ENCODE measurements at places on chromosomes 11 and 22.

DNA sequence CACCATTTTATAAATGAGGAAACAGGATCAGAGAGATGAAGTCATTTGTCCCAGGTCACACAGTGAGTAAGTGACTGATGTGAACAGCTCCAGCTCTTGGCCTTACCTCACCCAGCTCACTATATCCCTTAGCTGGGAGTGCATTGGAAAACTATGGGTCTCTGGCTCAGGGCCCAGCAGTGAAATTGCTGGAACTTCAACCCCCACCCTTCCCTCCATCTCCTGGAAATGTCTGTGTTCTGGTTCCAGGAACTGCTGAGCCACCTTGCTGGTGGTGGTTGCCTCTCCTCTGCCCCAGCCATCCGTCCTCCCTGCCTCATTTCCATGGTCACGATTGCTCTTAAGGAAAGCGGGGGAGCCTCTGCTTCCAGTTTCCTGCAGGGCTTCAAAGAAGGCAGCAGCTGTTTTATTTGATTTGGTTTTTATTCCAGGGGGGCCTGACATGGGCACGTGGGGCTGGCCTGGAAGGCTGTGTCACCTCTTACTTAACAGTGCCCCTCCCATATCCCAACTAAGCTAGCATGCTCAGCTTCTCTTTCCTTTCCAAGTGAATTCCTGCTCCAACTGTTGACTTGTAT is 46.2 kb upstream of the CSTF3 start:
- no peak for ATAC-seq

DNA sequence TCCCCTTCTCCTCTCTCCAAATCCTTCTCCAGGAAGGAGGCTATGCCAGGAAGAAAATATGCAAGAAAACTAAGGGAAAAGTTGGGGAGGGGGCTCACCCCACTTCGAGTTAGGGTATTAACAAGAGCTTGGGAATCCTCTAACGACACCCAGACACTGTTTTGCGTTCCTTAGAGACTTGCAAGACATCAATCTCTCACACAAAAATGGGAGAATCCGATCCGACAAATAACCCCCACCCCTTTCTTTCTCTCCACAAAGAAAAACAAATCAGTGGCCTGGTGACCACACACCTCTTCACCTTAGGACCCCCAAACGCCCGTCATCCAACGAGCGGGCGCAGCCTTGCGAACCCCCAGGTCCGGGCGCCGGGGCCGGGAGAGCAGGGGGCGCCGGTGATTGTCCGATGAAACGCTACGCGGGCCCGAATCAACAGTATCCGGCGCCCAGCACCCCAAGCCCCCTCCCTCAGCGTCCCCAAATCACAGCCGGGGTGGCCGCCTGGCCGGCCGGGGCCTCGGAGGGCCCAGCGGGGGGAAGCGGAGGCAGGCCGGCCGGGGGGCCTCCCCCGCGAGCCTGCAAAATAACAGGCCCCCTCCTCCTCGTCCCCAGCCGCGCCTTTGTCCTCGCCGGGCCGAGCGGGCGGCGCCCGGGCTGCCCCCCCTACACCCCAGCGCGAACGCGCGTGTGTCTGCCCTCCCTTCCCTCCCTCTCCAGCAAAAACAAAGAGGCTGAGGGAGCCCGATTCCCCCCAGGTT is 690 bp downstream of the CSNK1E start:
- ATAC-seq, result peak; percentile 14

- no peak for ATAC-seq
Measured at GRCh38 chr11:100910808-100911207, 218.8 kb downstream of the PGR start.

DNA sequence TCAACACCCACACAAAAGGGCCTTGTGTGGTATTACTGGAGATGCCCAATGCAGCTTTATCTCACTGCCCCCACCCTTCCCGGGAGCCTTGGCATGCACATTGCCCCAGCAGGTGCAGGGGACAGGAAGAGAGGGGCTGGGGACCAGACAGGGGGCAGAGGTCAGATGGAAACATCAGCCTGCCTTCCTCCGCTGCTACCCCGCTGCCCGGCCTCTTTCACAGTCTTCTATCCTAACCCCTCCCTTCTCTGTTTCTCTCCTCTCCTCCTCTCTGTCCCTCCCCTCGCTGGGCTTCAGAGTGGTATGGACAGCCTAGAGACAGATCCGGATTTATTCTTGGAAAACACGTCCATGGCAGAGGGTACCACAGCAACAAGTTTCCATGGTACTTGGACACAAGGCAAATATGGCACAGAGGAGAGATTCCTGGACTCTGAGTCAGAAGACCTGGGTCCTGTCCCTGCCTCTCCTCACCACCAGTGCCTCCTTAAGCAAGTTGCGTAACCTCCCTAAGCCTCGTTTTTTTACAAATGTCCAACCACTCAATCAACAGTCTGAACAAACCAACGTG is 8.3 kb upstream of the IGSF9B start:
- ATAC-seq, result no peak

DNA sequence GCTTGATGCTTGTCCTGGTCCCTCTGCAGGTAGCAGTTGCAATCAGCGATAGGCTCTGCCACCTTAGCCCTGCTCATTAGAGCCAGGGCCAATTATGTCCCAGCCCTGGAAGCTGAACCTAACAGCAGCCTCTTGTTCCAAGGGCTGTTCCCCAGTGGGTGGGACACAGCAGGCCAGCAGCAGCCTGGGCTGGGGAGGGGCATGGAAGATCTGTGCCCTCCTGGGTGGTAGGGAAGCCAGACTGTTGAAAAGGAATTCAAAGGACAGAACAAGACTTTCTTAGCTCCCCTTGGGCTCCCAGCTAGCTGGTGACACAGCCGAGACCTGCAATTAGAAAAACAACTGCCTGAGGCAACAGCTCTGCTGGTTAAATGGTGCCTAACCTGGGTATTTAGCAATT is 17.4 kb downstream of the DRD2 start:
- ATAC-seq, result no peak

- no peak for ATAC-seq
Measured at GRCh38 chr22:40571887-40572286, 64.6 kb downstream of the MRTFA start.

DNA sequence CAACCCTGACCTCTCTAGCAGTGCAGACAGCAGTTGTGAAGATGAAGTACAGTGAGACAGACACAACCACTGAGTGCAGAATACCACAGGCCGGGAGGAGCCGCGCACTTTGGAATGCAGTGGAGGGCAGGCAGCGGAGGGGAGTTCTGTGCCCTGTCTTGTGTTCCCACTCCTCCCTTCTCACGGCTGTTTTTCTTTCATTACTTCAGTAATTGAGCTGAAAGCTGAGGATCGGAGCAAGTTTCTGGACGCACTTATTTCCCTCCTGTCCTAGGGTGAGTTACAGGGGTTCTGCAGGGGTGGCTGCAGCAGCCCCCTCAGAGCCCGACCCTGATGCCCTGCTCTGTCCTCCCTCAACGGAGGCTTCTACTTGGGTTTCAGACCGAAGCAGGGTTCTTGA is 5.6 kb downstream of the CLDN5 start:
- no peak for ATAC-seq

DNA sequence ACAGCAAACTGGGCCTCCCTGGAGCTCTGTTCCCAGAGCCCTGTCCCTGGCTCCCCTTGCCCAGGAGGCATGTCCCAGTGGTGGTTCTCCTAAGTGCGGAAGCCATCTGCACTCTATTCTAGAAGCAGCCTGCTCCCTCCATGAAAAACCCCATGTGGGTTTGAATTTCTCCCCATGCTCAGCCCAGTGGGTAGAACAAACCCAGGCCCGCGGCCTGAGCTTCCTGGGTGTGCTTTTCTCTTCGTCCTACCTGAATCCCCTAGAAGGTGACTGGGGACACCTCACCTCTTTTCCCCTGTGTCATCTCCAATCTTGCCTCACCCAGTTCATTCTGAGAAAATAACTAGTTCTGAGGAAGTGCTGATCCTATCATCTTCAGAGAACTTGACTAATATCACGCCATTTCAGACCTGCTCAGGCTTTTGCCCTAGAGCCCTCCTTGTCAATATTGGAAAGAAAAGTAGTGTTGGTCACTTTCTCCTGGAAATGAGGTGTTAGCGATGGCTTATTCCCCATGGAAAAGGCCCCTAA is 15.9 kb downstream of the IL10RA start:
- no peak for ATAC-seq

DNA sequence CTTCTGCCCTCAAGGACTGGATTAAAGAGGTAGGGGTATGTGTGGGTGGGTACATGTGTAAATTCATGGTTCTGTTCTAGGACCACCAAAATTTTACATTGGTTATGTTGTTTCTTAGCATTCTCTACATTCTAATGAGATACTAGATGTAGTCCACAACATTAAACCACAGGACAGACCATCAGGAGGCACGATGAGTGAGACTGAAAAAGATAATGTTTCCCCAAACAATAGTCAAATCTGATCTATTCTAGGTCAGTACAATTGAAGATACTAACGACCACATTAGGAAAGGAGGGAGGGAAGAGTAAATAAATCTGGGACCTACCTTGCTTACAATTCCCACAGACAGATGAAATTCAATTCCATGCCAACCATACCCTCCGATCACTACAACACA is 42.2 kb downstream of the MRTFA start:
- no peak for ATAC-seq

DNA sequence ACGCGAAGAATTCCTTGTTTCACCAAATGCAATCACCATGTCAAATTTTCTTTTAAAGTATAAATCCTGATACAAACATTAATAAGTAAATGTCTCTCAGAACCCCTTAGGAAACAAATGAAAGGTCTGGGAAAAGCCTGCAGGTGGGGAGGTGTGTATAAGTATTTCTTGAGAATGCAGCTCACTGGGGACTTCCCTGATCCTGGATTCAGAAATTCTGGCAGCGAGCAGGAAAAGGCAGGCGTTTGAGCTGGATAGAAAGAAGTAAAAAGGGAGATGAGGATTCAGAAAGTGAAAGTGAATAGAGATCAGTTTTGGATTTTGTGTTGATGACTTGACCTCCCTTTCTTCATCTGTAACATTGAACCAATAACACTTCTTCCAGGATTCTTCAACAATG is 68.3 kb upstream of the CTSC start:
- ATAC-seq, result 0 out of 3 replicates have a peak, but pooled peaks have one; percentile 11

- ATAC-seq, result no peak
Measured at GRCh38 chr11:113339929-113340589, 25.7 kb downstream of the TTC12 start.

DNA sequence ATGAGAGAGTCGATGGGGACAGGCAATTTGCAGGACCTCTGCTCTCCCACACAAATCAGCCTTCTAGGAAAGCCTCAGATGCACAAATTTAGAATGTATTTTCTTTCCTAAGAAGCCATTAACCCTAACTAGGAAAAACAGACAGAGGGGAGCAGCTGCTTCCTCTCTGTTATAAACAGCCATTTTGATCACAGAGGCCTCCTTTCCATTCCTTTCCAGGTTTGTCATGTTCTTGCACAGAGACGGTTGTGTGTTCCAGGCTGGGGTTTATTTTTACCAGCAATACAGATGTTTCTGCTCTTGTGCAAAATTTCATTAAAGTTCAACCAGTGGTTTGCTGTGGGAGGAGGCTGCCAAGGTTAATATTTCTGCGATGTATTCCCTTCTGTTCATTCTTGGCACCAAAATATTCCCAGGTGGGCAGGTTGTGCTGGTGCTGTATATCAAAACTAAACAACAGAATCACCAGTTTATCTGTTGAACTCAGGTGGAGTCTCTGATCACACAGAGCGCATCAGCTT is 90.2 kb downstream of the NAV2 start:
- ATAC-seq, result no peak

- ATAC-seq, result no peak
Measured at GRCh38 chr11:63999349-64000025, 13.2 kb downstream of the OTUB1 start.

DNA sequence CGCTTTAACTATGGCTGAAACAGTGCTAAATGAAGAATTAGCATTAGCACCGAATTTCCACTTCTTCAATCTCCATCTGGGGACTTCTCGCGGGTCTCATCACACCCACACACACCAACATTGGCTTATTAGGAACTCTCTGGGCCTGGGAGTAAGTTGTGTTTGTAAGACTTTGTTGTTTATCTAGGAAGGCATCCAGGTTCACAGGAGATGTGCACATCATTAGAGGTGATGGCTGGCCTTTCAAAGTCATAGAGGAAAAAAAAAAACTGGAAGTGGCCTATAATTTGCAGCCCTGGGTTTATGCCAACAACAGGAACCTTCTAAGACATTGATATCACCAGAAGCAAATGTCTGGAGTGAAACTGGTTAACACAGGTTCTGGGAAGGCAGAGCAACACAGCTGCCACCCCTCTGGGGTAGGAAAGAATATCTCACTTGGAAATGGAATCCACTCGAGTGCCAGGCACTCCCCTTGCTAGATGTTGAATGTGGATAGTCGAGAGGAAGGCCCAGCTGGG is 84.5 kb downstream of the TRAF6 start:
- ATAC-seq, result no peak

DNA sequence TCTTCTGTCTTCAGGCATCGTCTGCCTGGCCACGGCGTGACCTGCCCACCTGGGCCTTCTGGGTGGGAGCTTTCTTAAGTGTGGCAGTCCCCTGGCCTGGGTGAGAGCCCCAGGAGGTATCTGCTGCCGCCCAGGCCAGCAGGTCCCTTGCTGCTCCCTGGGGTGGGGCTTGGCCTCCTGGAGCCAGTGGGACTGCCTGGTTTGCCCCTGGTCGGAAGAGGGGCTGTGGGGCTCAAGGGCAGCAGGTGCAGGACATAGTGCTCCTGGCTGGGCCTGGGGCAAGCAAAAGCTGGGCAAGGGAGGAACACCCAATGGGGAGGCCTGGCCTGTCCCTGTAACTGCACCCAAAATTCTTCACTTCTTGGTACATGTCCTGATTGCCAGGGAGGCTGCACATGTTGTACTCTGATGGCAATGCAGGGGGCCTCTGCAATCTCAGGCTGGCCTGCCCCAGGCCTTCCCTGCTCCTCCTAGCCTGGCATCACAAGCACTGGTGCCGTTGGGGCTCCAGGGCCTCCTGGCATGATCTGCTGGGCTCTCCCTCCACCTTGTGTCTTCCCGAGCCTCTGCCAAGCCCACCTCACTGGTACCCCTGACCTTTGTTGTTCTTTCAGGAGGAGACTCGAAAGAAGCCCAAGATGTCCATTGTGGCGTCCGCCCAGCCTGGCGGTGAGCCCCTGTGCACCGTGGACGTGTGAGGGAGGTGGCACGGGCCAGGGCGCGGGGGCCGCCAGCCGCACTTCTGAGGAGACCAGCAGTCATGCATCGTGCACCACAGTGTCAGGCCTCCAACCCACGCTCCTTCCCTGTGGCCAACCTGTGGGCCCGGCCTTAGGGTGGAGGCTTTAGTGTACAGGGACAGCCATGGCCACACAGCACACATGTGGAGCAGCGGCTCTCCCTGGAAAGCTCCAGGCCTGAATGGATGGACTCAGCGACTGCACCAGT is 6.2 kb upstream of the RANBP1 start:
- no peak for ATAC-seq

DNA sequence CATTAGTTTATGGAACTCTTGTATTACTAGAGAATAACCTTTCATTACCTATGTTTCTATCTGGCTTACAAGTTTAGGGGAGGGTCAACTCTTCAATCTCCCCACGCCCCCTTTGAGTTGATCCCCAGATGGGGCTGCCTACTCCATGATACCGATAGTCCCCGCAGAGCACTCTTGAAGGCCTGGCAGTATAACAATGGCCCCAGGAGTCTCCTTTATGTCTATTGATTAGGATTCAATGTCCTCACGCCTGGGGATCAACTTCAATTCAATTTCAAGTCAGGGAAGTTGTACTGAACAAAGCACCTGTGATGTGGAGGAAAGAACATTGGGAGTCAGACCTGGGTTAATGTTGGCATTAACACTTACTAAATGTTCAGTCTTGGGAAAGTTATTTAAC is 520.2 kb downstream of the METTL15 start:
- ATAC-seq, result no peak

GRCh38 chr11:32198053-32198452 is 107.2 kb downstream of the RCN1 start:
- ATAC-seq, result no peak
